ENCODE measurements at places on chromosomes 12 and 14. TPM values are rescaled to one million over a fixed set of nuclear protein-coding genes. Genes with fewer than 3 reads are reported as not detected.
A peak's percentile ranks its signal among the peaks of the same experiment; 100 is the strongest.

GRCh38 chr12:55711786-55712553, 3.9 kb upstream of the BLOC1S1 start:
- no peak for DNase-seq
- H3K4me3 ChIP-seq, result no peak overlapping the region
- peaks cover 26% of the 10 kb centered on the region for H3K4me1 ChIP-seq

IKZF4 gene
- total RNA-seq, result 15.1 TPM

GRCh38 chr12:111437816-111438454, 32.2 kb downstream of the SH2B3 start:
- H3K36me3 ChIP-seq, result peaks cover 15% of the 10 kb centered on the region
- no peak overlapping the region for H3K4me3 ChIP-seq
- H3K27me3 ChIP-seq, result no peaks in the 10 kb centered on the region
- peak overlapping the region; percentile 71 for H3K27ac ChIP-seq
- peaks cover 91% of the 10 kb centered on the region for H3K4me1 ChIP-seq
- no peak for DNase-seq

DNA sequence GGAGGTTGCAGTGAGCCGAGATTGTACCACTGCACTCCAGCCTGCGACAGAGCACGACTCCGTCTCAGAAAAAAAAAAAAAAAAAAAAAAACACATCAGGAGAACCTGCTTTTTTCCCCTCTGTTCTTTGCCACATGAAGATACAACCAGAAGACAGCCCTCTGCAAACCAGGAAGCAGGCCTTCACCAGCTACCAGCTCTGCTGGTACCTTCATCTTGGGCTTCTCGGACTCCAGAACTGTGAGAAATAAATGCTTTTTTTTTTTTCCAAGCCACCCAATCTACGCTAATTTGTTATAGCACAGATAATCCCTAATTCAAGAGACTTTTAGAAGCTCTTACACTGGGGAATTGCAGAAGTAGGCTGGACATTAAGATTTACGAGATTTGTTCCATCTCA, 121.2 kb downstream of the GARIN6 start:
- DNase-seq, result no peak
- no peak overlapping the region for H3K27ac ChIP-seq
- H3K36me3 ChIP-seq, result no peaks in the 10 kb centered on the region
- no peaks in the 10 kb centered on the region for H3K4me1 ChIP-seq
- no peaks in the 10 kb centered on the region for H3K27me3 ChIP-seq
- no peak overlapping the region for H3K4me3 ChIP-seq

GRCh38 chr12:88420457-88420856, 159.8 kb downstream of the KITLG start:
- H3K27me3 ChIP-seq, result no peaks in the 10 kb centered on the region
- no peak overlapping the region for H3K27ac ChIP-seq
- DNase-seq, result no peak
- no peak overlapping the region for H3K4me3 ChIP-seq

RNASE3 gene
- not detected for total RNA-seq

DNA sequence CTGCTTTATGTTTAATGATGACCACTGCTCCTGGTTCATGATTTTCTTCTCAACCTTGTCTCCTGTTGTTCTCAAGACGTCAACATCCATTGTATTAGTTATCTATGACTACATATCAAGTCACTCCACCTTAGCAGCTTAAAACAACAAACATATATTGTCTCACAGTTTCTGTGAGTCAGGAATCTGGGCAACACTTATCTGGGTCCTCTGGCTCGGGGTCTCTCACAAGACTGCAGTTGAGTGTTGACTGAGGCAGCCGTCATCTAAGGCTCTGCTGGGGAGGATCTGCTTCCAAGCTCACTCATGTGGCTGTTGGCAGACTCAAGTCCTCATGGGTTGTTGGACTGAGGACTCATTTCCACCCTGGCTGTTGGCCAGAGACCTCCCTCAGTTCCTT, 27.3 kb upstream of the FRS2 start:
- H3K27me3 ChIP-seq, result no peaks in the 10 kb centered on the region
- no peak overlapping the region for H3K4me3 ChIP-seq
- H3K4me1 ChIP-seq, result no peaks in the 10 kb centered on the region
- H3K36me3 ChIP-seq, result no peaks in the 10 kb centered on the region

KRT79 gene
- not detected for total RNA-seq

- no peak for DNase-seq
- peaks cover 13% of the 10 kb centered on the region for H3K36me3 ChIP-seq
- H3K27ac ChIP-seq, result no peak overlapping the region
- no peaks in the 10 kb centered on the region for H3K4me1 ChIP-seq
- no peak overlapping the region for H3K4me3 ChIP-seq
These were observed 180.8 kb downstream of the ZFP36L1 start for GRCh38 chr14:68612049-68612448.

GRCh38 chr12:29438752-29439408, 57.9 kb upstream of the ERGIC2 start:
- H3K4me1 ChIP-seq, result no peaks in the 10 kb centered on the region
- peaks cover 20% of the 10 kb centered on the region for H3K27me3 ChIP-seq
- no peak for DNase-seq
- no peaks in the 10 kb centered on the region for H3K36me3 ChIP-seq
- H3K27ac ChIP-seq, result no peak overlapping the region
- H3K4me3 ChIP-seq, result no peak overlapping the region

GRCh38 chr14:36756226-36756625, 94.6 kb downstream of the PAX9 start:
- DNase-seq, result no peak
- no peak overlapping the region for H3K4me3 ChIP-seq
- no peak overlapping the region for H3K27ac ChIP-seq
- H3K36me3 ChIP-seq, result no peaks in the 10 kb centered on the region
- no peaks in the 10 kb centered on the region for H3K27me3 ChIP-seq

DNA sequence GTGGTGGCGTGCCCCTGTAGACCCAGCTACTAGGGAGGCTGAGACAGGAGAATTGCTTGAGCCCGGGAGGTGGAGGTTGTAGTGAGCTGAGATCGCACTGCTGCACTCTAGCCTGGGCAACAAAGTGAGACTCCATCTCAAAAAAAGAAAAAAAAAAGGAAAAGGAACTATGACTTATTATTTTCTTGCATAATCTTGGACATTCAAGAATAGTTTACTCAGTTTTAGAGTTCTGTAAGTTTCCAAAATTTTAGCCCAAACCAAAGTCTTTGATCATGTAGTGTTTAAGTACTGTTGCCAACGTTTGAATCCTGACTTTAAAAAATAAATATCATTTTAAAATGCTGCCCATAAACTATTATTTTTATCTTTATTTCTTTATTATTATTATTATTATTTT, 6.2 kb downstream of the PSMA6 start:
- peaks cover 31% of the 10 kb centered on the region for H3K36me3 ChIP-seq
- H3K4me1 ChIP-seq, result peaks cover 74% of the 10 kb centered on the region
- no peak overlapping the region for H3K27ac ChIP-seq
- DNase-seq, result no peak
- H3K4me3 ChIP-seq, result no peak overlapping the region
- H3K27me3 ChIP-seq, result no peaks in the 10 kb centered on the region

DNA sequence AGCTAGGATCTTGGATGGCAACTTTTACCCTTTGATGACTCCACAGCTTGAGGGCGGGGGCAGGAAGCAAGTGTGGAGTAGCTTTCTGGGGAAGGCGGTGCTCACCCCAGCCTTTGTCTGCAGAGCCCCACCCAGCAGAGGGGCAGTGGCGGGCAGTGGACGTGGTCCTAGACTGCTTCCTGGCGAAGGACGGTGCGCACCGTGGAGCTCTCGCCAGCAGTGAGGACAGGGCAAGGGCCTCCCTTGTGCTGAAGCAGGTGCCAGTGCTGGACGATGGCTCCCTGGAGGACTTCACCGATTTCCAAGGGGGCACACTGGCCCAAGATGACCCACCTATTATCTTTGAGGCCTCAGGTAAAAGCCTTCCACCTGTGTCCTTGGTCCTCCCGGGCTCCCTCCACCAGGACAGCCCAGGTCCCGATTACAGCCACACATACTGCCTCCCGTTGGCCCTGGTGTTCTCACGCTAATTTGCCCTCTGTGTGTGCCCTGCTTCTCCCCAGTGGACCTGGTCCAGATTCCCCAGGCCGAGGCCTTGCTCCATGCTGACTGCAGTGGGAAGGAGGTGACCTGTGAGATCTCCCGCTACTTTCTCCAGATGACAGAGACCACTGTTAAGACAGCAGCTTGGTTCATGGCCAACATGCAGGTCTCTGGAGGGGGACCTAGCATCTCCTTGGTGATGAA, 1.2 kb downstream of the TAPBPL start:
- H3K4me1 ChIP-seq, result peaks cover 58% of the 10 kb centered on the region
- peak overlapping the region; percentile 99 for H3K4me3 ChIP-seq
- no peaks in the 10 kb centered on the region for H3K27me3 ChIP-seq
- DNase-seq, result peak; percentile 65
- peaks cover 70% of the 10 kb centered on the region for H3K36me3 ChIP-seq

DNA sequence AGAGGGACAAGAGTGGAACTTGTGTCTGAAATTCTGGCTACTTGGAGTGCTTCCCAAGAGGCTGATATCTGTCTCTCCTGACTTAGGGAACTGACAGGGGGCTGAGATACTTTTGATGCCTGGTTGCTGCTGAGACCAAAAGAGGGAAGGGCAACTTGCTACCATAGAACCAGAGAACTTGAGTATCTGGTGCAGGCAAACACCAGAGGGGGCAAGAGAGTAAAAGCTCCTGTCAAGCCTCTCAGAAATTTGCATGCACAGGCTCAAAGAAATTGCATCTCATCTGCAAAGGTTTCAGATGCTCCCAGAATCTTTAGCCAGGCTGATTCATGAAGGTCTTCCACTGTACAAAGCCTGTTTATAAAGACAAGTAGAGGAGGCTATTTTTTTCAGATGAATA, 391.3 kb upstream of the FOXG1 start:
- H3K36me3 ChIP-seq, result no peaks in the 10 kb centered on the region
- no peak overlapping the region for H3K27ac ChIP-seq
- no peaks in the 10 kb centered on the region for H3K27me3 ChIP-seq
- H3K4me3 ChIP-seq, result no peak overlapping the region
- DNase-seq, result no peak
- no peaks in the 10 kb centered on the region for H3K4me1 ChIP-seq

AP1G2 gene
- 182 TPM for total RNA-seq

- no peak overlapping the region for H3K27ac ChIP-seq
- no peaks in the 10 kb centered on the region for H3K36me3 ChIP-seq
- no peak for DNase-seq
- H3K4me1 ChIP-seq, result no peaks in the 10 kb centered on the region
These were observed 73.2 kb upstream of the SCN8A start for GRCh38 chr12:51517800-51518199.

DNA sequence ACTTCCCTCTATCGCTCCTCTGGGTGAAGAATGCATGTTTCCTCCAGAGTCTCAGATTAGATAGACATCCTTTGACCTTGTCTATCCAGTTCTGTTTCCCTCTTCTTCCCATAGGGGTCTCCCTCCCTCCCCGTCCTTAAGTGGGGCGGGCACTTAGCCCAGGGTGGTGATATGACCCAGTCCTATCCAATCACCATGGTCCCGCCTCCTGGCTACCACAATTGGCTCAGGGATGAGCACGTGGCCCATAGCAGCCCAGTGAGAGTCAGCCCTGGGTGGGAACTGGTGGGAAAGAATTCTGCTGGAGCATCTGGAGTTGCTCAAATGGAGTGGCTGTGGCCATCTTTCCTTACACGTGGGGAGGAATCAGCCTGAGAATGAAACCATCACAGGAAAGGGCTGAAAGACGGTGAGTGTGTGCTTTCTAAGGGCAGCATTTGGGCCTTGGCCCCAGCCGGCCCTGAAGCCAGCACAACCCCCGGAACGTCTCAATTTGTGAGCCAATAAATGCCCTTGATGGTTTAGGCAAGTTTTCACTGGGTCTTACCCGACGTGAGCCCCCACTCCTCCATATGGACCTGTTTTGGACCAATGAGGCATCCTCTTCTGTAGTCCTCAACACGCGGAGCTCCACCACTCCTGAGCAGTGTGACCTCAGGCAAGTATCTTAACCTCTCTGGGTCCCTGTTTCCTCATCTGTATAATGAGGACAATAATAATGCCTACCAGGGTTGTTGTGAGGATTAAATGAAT, 14.4 kb upstream of the MLXIP start:
- H3K36me3 ChIP-seq, result no peaks in the 10 kb centered on the region
- peaks cover 10% of the 10 kb centered on the region for H3K4me1 ChIP-seq
- no peak overlapping the region for H3K4me3 ChIP-seq
- DNase-seq, result peak; percentile 58
- H3K27me3 ChIP-seq, result no peaks in the 10 kb centered on the region

DNA sequence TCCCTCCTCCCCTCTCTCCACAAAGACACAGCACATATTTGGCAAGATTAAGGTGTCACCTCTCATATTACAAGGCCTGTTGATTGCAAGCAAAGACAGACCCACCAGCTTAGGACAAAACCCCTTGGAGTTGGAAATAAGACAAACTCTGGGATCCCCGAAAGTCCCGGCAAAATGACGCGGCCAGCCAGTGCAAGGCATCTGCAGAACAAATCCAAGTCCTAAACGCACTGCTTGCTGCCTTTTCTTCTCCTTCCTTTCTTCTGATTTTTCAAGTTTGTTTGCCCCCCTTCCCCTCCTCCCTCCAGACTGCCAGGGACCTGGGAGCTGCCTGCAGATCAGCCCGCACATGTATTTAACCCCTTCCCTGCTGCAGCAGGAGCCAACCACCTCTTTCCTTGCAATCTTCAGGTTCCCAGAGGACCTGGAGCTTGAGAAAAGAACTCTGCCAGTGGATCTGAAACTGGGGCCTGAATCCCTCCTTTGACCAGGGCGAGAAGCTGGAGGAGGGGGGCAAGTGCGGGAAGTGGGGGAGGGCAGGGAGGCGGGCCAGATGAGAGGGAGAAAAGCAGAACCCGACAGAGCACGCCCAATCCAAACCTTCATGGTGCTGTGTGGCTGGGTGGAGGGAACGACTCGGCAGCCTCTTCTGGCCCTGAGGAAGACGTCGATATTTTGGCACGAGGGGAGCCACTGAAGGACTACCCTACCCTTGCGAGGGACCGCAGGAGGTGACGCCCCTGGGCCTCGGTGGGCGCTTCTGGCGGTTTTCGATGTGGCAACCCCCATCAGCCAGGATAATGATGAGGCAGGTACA, 2.0 kb upstream of the NTF3 start:
- no peak for DNase-seq
- H3K27ac ChIP-seq, result no peak overlapping the region
- H3K4me3 ChIP-seq, result no peak overlapping the region
- H3K36me3 ChIP-seq, result no peaks in the 10 kb centered on the region
- H3K27me3 ChIP-seq, result peaks cover 37% of the 10 kb centered on the region

CYP27B1 gene
- total RNA-seq, result 8.2 TPM

DNA sequence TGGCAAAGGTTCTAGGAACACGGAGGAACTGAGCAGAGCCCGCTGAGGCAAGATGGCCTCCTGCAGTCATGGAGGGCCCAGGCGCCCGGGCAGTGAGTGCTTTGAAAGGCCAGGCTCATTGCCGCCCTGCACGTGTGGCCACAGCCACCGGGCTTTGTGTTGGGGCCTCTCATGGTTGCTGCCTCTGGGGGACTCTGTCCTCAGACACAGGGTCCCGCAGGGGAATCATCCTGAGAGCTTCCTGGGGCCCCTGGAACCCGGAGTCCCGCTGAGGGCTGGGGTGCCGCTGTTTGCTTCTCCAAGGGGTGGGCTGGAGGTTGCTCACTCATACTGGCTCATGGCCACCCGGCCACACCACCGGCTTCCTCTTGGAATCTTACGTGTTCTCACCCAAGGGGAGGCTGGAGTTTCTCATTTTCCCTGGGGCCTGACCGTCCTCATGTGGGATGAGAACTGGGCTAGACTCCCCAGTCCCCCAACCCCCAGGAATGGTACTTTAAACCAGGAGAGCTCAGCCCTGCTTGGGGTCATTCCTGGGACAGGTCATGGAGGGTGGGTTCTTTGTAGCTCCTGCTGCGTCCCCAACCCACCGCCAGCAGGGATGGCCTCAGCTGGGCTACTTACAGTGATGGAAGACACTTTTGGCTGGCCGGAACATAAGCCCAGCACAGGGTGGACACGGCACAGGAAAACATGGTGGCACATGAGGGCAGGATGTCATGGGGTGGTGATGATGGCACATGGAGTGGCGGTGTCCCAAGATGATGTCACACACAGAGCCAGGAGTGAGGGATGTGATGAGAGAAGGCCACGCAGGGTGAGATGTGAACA, 21.1 kb upstream of the LRTM2 start:
- no peaks in the 10 kb centered on the region for H3K27me3 ChIP-seq
- no peak overlapping the region for H3K27ac ChIP-seq
- peaks cover 5% of the 10 kb centered on the region for H3K4me1 ChIP-seq
- H3K4me3 ChIP-seq, result no peak overlapping the region
- no peaks in the 10 kb centered on the region for H3K36me3 ChIP-seq

All from activated CD4-positive, alpha-beta memory T cell treated with anti-CD3 and anti-CD28 coated beads for 36 hours (primary cell).